ENCODE measurements at places on chromosomes 1 and 21.

DNA sequence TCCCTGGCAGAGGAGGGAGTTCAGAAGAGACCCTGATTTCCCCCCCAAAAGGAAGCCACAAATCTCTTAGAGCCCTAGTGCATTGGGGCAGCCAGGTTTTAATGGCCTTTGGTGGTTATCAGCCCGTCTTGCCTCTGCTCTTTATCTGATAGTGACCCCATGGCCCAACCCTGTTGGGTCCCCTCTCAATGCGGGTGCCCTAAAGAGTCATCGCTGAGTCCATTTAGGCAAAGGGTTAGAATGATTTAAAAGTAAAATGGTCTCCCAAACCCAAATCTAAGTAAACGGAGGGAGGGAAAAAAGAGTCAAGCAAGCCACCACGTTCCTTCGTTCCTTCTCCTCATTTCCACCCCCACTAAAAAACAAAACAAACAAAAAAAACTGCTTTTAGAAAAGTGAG, 164.0 kb downstream of the RUNX1 start:
- DNase-seq, result no peak

DNA sequence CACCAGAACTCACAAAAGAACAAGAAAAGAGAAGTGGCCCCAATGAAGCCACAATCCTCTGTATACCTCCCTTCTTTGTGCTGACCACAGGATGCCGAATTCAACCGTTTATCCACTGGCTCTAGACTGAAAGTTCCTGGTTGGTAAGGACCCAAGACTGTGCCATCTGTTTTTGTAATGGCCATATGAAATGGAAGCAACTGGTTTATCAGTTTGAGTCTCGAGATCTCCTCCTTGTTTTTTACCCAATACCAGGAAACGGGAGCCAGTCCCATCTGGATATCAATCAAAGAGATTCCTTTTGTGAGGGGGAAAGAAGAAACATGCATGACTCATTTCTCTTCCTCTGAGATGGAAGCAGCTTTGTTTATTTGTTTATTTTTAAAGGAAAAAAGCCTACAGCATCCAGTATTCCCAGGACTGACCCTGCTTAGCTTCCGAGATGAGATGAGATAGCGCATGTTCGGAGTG, 32.4 kb upstream of the ZNF124 start:
- DNase-seq, result no peak

DNA sequence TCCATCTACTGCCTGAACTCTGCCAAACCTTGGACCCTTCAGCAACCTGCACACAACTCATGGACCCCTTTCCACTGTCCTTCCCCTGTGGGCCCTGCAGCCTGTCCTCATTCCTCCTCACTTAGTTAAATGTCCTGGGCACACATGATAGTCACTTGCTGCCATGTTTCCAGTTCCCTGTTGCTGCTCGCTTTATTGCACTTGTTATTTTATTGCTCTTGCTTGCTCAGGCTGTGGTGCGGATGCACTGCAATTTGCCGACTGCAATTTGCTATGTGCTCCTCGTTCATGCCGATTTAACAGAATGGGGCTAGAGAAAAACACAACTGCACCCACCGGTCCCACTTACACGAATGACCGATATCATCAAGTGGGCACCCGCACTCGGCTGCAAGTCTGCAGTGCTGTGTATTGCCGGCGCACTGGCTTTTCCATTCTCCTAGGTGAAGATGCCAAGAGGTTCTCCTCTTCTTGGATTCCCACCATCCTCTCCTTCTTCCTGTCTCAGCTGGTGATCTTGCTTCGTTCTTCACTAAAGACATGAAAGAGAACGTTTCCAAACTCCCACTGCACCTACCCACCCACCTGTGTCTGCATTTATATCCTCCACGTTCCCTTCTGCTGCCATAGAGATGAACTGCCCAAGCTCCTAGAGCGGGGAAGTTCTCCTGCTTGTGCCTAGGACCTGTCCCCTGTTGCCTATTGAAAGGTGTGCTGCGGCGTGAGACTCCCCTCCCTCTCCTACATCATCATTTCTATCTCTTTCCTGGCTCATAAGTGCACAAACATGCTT, 45.4 kb upstream of the B3GALT5 start:
- no peak for DNase-seq

- DNase-seq, result no peak
Observed at GRCh38 chr1:197763307-197763706, 12.0 kb downstream of the DENND1B start.

DNA sequence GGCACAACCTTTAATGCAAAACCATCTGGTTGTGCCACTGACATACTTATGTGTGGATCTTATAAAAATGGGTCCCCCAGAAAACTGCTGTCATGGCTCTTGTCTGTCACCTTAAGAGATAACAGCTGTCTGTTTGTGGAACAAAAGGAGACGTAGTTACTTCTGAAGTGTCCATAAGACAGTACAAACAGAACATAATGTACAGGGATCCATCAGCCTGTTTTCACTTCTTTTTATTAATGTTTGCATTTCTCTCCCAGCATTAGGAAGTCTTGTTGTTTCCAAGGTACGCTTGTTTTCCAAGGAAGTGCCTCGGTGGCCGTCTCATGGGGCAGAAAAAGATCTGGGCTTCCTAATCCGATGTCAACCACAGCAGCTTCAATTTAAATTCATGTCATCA, 11.2 kb upstream of the ST6GALNAC5 start:
- no peak for DNase-seq

- no peak for DNase-seq
Observed at GRCh38 chr21:45067462-45068285, 6.7 kb upstream of the ADARB1 start.

DNA sequence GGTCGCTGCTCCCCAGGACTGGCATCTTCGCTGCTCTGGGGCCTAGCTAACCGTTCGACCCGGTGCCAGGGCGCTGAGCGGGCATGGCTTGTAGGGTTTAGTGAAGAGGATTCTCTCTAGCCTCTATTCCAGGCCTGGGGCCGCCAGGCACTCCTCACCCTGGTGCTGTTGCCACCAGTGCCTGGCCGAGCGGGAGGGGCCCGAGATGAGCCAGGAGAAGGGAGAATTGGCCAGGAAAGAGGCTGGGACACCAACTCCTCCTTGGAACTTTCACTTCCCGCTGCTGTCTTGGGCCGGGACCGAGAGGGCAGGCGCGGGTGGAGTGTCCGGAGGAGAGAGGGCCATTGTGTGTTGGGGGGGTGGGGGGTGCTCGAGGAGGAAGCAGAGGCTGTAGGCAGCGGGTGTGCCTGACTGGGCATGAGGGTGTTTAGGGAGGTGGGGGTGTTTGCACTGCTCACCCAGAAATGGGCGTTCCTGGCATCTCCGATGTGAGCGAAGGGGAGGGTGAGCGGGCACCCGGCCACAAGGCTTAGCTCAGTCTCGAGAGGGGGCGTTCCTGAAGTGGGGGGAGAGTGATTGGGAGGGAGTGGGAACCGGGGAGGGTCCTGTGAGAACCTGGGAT, 772 bp downstream of the ADAM15 start:
- DNase-seq, result peak; percentile 46

- DNase-seq, result no peak
Observed at GRCh38 chr1:21331752-21332478, 41.7 kb upstream of the ECE1 start.

- DNase-seq, result no peak
Observed at GRCh38 chr1:230114237-230114651, 47.2 kb downstream of the GALNT2 start.

DNA sequence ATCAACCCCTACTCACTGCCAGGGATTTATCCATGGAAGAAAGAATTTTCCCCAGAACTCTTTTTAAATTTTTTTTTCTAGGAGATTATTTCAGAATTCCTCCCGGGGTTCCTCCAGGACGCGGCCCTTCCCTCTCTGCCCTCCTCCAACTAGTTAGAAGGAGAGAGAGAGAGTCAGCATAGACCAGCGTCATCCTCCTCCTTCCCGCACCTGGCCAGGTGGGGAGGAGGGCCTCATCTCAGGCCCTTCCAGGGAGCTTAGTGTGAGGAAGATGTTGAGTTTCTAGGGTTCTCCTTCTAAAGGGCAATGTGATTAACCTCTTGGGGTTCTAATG, 63.6 kb downstream of the CDK18 start:
- no peak for DNase-seq

DNA sequence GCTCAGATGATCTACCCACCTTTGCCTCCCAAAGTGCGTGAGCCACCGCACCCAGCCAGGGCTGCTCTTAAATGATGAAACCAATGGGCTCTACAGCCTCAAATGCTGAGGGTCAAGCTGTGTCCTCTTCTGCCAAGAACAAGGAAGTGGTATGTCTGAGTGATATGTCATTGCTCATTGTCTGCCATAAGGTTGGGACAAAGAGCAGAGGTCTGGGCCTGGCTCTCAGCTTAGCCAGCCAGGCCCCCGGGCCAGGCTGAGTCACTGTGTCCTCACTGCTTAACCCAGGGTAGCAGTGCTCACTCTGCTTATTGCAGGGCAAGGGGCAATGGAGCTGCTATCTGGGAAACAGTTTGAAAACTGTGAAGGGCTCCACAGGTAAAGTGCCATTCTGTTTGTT, 8.3 kb upstream of the ETS2 start:
- peak; percentile 43 for DNase-seq

- no peak for DNase-seq
Observed at GRCh38 chr1:163055531-163055930, 13.6 kb upstream of the RGS4 start.

DNA sequence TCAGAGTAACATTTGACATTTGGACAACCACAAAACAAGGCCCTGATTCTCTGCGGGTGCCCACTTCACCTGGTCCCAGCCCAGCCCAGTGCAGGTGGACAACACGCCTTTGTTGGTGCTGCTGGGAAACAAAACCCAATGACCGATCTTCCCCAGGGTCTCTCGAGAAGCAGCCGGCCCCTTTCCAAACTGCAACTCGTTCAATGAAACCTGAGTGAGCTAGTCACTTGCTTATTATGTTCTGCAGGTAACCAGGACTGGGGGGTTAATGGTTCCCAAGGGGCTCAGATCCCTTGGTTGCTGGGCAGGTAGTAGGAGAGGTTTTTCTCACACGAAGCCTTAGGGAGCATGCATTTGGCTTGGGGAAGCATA, 42.9 kb downstream of the ABCG1 start:
- no peak for DNase-seq

- no peak for DNase-seq
Observed at GRCh38 chr1:56084246-56084645, 495.1 kb downstream of the PLPP3 start.

DNA sequence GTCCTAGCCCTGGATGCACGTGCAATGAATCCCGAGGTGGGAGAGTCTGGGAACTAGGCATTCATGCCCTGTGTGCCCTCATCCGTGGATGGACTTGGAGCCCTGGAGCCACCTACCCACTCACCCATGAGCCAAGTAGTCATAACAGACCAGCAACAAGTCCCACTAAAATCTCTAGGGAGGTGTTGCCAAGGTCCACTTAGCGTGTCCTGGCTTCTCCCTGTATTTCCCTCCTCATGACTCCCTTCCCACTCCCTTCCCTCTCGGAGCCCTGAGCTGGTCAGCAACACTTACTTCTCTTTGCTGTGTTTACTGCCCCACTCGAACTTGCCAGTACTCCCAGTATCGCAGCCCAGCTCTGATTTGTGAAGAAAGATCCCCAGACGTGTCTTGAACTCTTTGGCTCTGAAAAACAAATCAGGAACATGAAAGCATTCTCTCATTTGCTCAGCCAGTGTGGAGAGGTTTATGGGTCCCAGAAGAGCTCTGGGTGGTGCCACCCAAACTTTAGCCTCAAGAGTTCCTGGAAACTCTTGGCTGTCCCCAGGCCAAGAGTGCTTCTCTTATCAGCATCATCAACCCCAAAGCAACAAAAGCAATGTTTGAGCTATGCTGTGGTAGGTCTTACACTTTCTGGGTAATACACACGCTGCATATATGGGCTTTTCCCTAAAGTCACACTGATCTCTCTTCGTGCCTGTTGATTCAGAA, 1.1 kb downstream of the RGS16 start:
- DNase-seq, result no peak

DNA sequence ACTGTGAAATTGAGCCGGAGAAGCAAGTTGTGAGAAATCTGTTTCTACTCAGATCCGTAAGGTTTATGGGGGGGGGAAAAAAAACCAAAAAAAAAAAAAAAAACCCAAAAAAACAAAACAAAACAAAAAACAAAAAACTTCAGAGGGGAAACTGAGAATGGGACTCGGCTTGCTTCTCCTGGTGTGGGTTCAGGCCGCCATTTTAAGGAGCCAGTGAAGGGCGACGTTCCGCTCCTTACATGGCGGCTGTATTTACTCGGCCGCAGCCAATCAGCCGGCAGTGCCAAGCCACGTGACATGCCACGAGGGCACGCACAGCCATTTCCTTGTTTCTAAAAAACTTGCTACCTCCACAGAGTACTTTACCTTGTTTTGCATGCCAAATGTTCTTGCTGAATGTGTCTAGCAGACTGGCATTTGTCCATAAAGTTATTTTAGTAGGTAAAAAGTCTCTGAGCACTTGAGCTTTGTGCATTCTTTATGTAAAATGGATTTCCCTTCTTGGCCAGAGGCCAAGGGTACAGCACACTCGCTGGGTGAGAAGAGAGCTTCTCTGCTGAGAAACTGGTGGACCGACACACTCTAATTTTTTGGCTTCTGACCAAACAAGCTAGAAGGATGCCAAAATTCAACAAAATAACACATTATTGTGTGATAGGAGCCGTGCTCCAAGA, 101.8 kb downstream of the NFIA start:
- DNase-seq, result peak; percentile 98

DNA sequence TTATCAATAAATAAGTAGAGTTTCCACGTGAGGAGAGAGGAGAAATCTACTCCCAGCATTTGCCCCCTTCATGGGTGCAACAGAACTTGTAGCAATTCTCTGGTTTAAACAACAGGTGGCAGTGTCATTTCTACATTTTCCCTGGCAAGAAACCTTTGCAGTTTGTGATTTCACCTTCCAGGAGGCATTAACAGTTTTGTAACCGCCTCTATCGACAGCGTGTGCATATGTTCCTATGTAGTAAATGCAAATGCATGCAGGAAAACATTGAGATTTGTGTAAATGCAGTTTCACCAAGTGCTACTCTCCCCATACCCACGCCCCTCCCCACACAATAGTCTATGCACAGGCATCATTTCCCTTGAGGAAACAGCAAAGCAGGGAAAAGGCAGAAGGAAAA, 494.7 kb downstream of the SMYD3 start:
- DNase-seq, result no peak

DNA sequence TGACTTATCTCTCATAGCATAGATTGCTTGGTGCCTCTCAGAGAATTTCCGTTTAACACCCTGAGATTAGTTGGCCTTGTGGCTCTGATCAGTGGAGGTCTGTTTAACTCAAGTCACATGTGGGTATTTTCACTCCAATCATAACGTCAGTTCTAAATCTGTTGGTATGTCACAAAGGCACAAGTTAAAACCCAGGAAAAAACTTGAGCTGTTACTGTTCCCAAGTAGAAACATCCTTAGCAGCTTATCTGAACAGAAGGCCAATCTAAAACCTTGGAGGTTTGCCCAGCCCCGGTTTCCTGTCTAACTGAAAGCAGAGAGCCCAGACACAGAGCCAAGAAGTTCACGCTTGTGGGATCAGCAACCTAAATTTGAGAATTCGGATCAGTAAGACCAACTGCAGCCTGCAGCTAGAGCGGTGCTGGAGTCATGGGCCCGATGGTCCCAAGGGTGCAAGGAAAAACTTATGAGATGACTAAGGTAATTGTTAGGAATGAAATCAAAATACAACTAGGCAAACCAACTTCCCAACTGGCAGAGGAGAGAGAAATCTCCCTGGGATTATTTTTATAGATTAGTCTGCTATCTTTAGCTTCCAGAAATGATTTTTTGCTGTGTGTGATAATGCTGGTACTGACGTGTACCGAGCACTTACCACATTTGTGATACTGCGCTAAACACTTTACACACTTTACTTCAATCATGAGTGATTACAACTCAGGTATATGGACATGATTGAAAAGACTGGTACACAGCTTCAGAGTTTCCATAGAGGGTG, 90.2 kb upstream of the C1orf21 start:
- peak; percentile 94 for DNase-seq

Measured in body of pancreas (tissue), 4 donors.